Activated CD4-positive, alpha-beta T cell treated with anti-CD3 and anti-CD28 coated beads, Interleukin-2, Interleukin-6, amounts not matched to agents 100 ng/mL and 50 ng/mL, durations not matched to agents 16 hours and 8 hours (primary cell): ENCODE measurements at places on chromosomes 5 and 9.
A peak's percentile ranks its signal among the peaks of the same experiment; 100 is the strongest.

- no peak for DNase-seq
Observed at GRCh38 chr5:56262279-56262678, 29.1 kb upstream of the ANKRD55 start.

GRCh38 chr5:55855509-55855908, 4.4 kb downstream of the IL31RA start:
- DNase-seq, result peak; percentile 46

DNA sequence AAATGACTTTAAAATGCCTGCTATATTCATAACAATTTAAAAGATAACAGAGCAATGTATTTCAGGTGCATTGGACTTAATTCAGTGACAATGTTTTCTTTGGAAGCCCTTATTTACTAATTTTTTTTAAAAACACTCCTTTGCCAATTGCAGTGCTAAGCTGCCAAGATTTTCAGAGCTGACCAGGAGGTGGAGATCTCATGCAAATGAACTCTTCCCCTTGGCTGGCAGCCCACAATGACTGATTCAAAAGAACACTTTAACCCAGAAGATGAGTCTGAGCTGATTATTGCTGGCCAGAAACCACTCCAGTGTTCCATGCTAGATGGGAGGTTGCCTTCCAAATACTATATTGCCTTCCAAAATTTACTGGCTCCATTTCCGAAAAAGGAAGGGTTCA, 128.3 kb upstream of the CCNH start:
- DNase-seq, result no peak

DNA sequence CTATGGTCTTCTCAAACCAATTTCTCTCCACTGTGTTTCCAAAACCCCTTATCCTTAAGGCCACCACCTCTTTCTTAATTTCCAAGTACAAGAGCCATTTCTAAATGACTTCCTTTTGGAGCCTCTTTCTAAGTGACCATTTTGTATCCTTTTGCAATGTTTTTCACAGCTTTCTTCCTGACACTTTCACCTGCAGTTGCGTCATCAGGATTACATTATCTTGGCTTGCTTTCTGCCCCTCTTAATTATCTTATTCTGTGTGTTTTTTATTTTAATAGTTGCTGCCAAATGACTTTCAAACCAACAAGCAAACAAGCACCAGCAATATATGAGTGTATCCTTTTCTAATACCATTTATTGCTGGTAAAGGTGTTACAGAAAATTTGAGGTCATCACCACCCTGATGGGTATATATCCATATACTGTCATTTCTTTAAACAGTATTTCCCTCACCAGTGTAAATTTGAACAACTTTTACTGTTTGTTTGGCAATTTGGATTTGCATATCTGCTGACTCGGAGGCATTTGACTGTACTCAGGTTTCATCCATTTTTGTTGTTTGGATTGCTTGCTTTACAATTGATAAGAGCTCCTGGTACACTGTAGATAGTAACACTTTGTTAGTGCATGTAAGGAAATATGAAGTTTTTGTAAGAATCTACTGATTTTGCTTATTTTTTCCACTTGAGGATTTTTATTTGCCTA, 5.4 kb upstream of the ANXA1 start:
- DNase-seq, result no peak

DNA sequence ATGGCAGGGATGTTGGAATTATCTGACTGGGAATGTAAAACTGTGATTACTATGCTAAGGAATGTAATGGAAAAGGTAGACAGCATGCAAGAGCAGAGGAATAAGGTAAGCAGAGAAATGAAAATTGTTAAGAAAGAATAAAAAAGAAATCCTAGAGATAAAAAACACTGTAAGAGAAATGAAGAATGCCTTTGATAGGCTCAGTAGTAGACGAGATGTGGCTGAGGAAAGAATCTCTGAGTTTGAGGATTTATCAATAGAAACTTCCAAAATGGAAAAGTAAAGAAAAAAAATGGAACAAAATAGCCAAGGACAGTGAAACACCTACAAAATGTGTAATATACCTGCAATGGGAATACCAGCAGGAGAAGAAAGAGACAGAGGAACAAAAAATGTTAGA, 468.5 kb upstream of the PIK3R1 start:
- no peak for DNase-seq

DNA sequence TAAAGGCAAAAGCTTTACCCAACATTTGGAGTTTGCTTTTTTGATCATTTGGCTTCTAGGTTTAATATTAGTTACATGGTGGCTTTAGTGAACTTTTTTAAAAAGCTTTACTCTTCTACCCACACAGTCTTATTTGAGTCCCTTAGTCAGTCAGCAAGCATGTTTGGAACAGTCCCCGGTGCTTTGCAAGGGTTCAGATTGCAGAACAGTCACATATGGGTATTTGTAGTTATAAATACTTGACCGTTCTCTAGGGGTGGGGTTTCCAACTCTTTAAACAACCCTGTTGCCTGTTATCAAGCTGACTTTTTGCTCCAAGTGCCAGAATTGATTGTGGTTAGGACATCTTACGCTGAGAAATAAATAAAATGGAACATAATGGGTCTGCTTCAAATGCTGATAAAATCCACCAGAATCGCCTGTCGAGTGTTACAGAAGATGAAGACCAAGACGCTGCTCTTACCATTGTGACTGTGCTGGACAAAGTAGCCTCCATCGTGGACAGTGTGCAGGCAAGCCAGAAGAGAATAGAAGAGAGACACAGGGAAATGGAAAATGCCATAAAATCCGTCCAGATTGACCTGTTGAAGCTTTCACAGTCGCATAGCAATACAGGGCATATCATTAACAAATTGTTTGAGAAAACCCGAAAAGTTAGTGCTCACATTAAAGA, at the start of gene CAVIN4:
Gene CAVIN4 (plus strand): TSS at position 304 of the 673 bp plus-strand sequence. CDS start 65 bp downstream, at position 369.
- no peak for DNase-seq

GRCh38 chr5:166671811-166672210, 1619.6 kb upstream of the WWC1 start:
- no peak for DNase-seq

DNA sequence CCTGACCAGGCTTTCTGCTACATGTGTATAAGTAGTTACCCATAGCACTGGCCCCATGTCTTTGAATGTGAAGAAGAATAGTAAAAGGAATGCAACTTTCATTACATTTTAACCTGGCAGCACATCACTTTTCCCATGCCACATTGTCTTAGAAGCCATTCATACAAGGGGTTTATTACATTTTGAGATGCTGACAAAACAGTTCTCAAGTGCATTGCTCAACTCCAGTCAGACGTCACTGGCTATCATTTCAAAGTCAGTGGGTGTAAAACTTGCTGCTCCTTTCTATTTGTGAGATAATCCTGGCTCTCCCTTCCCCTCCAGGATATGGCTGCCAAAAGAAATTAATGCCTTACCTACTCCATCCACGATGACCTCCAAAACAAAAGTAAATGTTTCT, 97.0 kb upstream of the VCAN start:
- no peak for DNase-seq

GRCh38 chr9:91783876-91784672, 166.0 kb downstream of the ROR2 start:
- no peak for DNase-seq

DNA sequence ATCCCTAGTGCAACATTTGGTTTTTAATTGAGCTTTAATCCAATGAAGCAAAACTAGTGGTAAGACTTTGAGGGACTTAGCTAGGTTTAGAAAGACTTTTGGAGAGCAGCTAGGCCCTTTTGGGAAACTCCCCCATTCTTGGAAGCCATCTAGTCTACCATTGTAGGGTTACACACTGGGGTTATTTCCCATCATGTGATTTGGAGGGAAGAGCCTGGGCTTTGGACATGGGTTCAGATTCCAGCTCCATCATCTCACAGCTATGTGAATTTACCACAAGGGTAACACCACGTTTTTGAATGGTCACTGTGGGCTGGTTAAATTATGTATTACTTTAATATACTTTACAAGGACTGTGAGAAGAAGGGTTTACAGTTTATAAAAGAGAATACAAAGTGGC, 18.3 kb upstream of the TNFSF15 start:
- no peak for DNase-seq

DNA sequence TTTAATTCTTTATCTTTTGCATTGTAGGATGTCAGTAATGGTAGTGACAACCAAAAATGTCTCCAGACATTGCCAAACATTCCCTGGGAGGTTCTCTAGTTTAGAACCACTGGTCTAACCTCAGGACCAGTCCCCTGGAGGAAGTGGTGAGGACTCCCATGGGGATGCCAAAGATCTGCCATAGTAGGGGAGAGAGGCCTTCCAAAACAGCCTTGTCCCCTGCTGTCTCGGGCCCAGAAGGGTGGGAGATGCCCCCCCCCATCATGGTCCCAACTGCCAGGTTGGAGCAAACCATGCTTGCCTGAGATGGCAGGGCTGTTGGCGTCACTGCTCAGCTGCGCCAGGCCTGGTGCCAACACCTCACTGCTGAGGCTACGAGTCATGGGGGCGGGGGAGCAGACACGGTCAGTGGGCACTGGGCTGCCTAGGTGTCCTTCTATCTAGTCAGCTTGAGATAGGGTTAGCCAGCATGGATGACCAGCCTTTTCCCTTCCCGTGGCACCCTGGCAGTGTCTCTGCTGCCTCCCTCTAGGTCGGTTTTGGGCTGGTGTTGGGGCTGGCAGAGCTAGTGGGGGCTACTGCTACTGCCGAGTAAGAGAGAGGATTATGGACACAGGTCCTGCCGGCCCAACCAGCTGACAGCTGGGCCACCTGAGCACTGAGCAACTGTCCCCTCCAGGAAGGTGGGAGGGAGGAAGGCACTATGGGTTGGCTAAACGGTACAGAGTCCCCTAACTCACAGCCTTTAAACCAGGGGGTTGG, 8.3 kb upstream of the CXXC5 start:
- DNase-seq, result no peak

DNA sequence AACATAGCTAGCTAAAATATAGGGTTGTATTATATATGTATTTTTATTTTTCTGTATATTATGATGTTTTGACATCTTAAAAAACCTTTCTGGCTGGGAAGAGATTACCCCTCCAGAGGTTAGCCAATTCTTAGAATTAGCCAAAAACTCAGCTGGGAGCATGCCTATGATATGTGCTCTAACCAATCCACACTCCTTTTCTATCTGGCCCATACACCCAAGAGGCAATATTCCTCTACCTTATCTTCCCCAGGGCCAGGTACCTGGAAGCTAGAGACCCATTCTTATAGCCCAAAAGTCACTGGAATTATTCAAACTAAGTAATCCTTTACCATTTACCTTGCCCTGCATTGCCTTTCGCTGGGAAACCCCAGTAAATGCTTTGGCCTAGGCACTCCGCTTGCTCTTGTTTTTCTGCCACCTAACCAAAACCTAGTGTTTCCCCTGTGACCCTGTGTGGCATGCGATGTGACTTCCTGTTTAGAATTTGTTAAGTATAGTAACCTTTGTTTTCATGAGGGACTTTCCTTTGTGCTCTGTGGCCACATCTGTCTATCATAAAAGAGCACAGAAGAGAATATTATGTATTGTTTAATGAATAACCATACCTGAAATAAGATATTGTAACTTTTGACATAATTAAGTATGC, 37.4 kb downstream of the CSNK1G3 start:
- DNase-seq, result peak; percentile 58

GRCh38 chr9:89668216-89668865, 63.5 kb downstream of the GADD45G start:
- DNase-seq, result no peak

DNA sequence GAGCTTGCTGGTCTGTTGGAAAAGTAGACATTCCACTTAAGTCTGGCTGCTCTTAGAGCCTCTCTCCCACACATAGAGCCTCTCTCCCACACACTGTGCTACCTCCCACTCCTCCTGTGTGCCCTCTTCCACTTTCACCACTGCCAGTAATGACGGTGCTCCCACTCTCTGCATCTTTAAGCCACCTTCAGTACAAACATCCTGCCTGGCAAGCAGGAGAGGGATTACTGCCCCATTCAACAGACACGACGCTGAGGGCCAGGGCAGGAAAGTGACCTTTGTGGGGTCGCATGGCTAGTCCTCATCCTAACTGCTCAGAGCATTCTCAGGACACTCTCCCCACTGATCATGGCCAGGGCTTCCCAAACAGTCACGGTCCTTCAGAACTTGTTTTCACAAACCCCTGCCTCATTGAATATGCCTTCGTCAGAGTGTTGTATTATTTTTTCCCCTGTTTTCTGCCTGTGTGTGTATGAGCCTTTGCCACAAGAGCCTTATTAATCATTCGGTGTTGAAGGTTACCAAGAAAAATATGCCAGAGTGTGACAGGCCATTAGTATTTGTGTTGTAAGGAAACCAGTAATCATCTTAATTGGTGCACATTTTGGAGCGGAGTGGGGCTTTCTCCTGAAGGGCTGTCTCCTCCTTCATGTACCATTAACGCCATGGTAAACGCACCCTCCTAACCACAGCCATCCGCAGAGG, 87.1 kb upstream of the SAP30L start:
- DNase-seq, result no peak

DNA sequence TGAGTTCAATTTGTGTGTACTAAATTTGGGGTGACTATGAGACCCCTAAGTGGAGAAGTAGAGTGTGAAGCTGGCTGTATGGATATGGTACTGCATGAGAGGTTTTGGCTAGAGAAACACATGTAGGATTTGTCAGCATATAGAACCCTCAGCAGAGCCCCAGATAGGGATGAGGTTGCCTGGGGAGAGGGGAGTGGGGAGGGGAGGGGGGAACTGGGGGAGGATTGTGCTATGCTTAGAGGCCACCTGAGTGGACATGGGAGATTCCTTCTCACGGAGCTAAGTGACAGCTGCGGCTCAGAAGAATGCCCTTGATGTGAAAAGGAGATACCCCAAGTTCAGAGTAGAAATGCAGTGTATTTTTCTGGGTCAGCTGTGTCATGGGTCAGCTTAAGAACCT, 11.2 kb downstream of the SLC22A5 start:
- DNase-seq, result no peak

DNA sequence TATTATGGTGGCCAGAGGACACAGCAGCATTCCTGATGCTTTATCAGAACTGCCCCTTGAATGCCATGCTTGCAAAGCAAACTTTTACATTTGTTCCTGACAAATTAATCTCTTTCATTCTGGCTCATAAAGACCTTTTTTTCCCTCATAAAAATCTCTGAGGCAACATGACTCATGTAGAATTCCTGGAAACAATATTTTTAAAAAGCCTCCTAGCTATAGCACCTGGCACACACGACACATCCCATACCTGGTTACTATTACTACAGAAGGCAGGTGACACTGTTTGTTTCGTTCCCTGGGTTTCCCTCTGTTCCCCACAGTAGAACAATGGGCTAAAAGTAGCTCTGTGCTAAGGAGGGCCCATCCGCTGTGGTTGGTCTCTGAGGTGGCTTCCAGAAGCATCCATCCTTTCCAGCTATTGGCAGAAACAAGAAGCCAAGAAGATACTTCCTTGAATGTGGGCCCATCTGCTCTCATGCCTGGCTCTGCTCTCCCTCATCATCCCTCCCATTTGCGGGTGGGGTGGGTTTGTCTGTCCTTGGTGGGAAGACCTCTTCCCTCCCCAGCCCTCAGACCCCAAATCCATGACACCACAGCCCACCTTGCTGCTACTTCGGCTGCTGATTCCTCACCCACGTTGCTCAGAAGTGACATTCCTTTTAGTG, 59.1 kb downstream of the GALNT12 start:
- DNase-seq, result no peak

DNA sequence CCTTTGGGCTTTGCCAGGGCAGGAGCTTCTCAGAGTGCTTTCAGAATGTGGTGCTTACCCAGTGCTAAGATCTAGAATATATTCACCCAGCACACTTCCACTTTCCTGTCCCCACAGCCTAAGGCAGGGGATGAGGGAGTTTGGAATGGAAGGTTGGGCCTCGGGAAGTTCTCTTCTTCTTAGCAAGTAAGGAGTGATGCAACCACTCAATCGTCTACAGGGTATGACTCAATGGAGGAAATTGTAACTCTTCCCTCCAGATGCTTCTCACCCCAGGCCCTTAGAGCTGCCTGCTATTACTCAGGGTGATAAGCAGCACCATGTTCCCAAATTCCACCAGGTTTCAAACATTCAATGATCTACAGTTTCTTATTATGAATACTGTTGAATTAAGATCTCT, 30.8 kb upstream of the AGGF1 start:
- no peak for DNase-seq
